Amniotic epithelial cell (primary cell): ENCODE measurements at places on chromosomes 11 and 22.

GRCh38 chr11:26909515-26909914 is 84.4 kb upstream of the FIBIN start:
- no peak for DNase-seq

DNA sequence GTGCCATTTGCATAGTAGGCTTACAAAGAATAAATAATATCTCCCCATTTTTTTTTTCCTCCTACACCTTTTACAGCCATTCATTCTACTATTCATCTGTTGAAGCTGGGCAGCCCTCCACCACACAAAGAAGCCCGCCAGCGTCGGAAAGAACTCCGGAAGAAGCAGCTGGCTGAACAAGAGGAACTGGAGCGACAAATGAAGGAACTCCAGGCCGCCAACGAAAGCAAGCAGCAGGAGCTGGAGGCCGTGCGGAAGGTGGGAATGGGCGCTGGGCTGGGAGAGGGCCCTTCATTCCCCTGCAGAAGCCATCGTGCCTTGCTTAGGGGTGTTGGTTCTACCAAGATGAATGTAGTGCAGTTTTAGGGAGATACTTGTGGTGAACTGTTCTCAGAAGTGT is 68.6 kb downstream of the SWAP70 start:
- no peak for DNase-seq

DNA sequence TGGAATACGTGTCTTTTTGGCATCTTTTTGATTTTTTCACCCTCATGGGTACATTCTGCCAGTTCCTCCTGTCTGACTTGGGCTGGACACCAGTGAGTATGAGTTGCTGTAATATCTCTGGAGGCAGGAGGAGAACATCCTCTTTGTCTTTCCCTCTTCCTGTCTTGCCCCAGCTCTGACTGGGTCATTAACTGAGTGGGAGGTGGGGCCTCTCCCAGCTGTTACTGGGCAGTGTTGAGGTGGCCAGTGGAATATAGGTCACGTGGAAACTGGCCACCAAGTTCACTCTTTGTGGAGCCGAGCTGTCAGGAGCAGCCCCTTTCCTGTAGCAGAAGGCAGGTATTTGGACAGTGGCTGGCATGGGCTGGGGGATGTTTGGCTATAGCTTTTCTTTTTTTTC is 2.2 kb downstream of the GLB1L2 start:
- no peak for DNase-seq

DNA sequence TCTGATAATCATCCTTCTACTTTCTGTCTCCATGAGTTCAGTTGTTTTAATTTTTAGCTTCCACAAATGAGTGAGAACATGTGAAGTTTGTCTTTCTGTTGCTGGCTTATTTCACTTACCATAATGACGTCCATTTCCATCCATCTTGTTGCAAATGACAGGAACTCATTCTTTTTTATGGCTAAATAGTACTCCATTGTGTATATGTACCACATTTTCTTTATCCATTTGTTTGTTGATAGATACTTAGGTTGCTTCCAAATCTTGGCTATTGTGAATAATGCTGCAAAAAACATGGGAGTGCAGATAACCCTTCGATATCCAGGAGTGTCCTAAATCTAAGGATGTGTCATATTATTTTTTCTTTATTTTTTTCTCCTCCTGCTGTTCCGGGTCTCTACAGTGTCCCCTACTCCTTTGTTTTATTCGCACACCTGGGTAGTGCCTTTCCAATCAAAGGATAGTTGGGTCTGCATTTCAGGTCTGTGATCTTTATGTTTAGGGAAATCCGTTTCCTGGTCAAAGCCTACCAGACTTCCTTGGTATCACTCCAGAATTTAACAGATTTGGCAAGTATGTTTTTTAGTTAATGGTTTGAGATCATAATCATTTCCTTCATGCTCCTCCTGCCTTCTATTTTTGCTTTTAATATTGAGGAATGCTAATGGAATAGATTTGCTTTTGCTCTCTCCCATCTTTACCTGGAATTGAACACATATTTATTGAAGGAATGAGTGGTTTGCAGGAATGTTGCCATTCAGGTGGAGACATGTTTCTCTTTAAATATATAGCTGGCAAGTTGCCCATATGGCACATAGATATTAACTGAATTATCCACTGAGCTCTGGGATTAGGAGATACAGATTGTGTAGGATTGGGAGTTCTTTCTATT is 53.7 kb downstream of the ARHGEF12 start:
- no peak for DNase-seq

- DNase-seq, result peak; percentile 39
These were observed 30.9 kb upstream of the PARVB start for GRCh38 chr22:43993072-43993760.

DNA sequence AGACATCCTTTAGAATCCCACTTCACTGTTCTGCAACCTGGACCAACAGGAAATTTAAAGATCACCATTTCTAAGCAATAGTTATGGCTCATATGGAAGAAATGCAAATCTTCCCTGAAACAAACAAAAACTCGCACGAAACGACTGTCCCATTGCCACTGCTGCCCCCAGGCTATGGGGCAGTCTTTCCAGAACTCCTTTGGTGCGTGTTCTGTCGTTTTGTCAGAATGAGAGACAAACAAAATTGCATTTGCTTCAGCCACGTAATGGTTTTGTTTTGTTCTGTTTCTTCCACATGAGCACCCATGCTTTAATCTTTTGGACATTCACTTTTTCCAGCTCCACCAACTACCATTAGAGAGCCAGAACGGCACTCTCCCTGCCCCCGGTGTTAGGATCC is 10.8 kb upstream of the FBLN1 start:
- DNase-seq, result no peak

- no peak for DNase-seq
These were observed 106.2 kb downstream of the PARVA start for GRCh38 chr11:12483604-12484003.

DNA sequence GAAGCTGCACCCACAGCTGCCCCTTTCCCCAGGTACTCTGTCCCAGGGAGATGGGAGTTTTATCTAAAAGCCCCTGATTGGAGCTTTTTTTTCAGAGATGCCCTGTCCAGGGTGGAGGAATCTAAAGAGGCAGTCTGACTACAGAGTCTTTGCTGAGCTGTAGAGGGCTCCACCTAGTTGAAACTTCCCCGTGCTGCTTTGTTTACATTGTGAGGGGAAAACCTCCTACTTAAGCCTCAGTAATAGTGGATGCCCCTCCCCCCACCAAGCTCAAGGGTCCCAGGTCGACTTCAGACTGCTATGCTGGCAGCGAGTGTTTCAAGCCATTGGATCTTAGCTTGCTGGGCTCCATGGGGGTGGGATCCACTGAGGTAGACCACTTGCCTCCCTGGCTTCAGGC is 470.1 kb upstream of the LARGE1 start:
- DNase-seq, result no peak

DNA sequence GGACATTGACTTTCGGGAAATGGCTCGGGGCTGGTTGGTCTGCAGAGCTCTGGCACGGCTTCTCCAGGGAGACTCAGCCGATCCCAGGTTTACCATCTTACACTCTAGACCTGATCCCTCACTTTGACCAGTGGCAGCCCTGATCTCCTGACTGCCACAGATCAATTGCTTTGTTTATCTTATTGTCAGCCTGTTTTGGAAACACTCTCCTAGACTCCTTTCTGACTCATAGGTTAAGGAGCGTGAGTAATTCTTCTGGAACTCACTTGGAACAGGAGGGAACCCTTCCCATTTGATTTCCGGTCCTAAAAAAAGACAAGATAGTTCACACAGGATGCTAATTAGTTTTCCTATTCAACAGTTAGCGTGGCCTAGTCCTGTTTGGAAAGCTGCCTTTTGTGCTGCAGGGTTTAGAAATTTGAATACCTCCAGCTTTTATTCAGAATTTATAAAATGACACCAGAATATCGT is 16.0 kb upstream of the BMAL1 start:
- DNase-seq, result peak; percentile 81

DNA sequence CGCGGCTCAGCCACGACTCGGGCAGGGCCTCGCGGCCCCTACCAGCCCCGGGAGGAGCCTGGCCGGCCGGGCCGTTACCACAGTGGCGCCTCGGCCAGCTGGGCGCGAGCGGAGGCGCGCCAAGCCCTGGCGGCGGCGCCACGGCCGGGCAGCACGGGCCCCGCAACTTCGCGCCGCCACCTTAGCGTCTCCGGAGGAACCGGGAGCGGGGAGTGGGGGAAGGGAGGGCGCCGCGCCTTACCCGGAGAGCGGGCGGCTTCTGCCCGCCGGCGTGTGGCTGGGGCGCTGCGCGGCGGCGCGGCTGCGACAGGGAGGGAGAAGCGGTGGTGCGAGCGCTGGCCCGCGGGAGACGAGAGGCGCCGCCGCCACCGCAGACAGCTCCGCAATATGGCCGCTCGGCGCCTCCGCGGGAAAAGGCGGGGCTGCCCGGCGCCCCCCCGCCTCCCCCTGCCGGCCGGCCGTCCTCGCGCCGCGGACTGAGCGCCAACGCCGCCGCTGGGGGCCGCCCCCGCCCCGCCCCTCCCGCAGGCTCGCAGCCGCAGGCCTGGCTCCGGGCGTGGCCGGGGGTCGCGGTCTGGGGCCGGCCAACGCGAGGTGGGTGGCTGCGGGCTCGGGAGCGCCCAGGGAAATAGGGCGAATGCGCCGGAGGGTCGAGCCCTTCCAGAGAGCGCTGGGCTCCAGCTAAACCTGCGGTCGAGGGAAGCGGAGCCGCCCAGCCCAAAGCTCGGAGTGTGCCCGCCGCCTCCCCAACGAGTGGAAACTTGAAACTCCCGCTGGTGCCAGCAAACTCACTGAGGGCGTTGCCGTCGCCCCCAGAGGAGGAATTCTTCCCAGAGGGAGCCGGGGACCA is at the start of gene RDX:
Gene RDX (minus strand): TSS at position 389 of the 850 bp plus-strand sequence. CDS start 16,922 bp downstream, outside the sequence.
- DNase-seq, result peak; percentile 53

DNA sequence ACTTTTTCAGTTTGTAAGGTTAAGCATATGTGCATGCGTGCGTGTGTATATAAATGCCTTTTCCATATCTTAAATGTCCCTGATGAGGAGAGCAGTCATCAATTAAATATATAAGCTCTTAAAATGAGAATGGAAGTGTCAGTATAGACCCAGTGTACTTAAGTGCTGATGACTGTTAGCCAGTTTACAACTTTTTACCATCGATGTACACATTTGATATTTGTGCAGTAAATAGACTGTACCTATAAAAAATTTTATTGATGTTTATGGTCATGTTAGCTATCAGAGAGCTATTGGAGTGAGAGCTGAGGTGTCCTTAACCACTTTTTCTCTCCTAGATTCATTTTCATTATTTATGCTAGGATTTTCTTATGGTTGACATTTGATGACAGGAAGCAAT is 45.4 kb downstream of the TRAF6 start:
- DNase-seq, result no peak

GRCh38 chr11:84243629-84244263 is 957.6 kb upstream of the CCDC90B start:
- no peak for DNase-seq

GRCh38 chr22:26170112-26170492 is 840 bp downstream of the SEZ6L start:
- DNase-seq, result no peak

DNA sequence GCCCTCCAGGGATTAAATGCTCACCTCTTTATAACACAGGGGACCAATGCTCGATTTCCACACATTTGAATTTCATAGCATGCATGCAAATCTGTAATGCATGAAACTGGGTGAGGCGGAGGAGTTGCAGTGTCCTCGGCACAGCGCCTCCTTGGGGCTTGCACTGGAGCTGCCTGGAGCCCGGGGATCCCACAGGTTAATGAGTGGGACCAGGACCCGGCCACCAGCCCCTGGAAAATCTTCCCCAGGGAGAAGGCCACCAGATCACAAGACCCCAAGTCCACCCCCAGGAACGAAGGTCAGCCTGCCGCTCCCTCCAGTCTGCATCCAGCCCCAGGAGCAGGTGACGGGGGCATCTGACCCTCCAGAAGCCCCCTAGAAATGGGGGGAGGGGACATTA is 119.1 kb downstream of the MN1 start:
- DNase-seq, result no peak

- DNase-seq, result no peak
These were observed 26.3 kb downstream of the OPCML start for GRCh38 chr11:133506023-133506422.

DNA sequence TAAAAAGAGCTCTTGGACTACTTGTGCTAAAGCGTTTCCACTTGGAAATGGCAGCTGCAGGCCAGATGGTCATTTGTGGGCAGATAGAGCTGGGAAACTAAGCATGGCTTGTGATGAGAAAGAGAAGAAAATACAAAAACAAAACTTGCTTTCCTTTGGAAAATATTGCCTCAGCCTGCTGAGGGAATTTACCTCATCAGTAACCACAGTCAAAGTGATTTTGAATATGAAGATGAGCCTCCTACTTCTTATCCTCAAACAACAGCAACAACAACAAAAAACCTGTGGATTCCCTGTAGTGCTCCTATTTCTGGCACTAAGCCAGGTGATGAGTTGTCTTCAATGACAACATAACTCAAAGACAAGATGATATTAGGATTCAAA is 62.7 kb upstream of the FIBIN start:
- peak; percentile 43 for DNase-seq

DNA sequence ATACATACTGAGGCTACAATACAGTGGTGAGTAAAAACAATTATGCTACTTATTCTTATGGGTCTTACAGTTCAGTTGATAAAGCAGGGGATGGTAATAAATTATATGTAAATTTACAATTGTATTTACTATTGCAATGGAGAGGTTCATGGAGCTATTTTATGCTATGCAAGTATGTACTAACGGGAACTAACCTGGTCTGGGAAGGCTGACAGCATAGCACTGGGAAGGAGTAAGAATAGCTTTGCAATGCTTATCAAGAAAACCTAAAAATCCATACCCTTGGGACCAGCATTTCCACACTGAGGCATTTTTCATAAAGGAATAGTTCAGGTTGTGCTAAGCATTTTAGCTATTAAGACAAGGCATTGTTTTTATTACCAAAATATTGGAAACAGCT is 700.6 kb downstream of the NELL1 start:
- DNase-seq, result no peak

DNA sequence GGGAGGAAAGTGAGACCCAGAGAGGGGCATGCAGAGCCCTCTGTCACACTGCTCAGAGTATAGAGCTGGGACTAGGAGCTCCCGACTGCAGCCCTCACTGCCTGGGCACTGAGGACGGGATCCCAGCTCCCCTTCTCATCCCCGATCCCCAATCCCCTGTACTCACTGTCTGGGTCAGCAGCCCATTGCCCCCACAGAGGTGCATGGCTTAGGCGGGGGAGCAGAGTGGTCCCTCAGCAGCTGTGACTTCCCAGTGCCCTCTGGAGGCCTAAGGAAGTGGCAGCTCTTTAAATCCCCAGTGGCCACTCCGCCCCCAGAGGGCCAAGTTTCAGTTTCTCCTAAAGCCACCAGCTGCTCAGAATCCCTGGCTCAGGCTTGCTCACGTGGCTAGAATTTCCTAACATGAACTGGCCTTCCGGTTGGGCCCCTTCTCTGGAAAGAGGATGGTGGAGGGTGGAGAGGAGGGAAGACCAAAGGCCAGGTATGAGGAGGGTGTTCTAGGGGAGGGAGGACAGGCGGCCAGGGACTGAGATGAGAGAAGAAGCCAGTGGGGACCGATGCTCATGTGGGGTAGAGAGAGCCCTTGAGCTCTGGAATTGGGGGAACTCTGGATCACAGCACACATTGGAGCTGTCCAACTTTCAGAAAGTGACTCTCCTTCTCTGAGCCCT is at the start of gene BATF2:
Gene BATF2 (minus strand): TSS at position 262 of the 671 bp plus-strand sequence. CDS start 57 bp downstream, at position 205.
- DNase-seq, result peak; percentile 57
